ENCODE measurements at places on chromosomes 16 and 17.
A peak's percentile ranks its signal among the peaks of the same experiment; 100 is the strongest.

- no peak for DNase-seq
These were observed 1.8 kb downstream of the GGNBP2 start for GRCh38 chr17:36546418-36547093.

DNA sequence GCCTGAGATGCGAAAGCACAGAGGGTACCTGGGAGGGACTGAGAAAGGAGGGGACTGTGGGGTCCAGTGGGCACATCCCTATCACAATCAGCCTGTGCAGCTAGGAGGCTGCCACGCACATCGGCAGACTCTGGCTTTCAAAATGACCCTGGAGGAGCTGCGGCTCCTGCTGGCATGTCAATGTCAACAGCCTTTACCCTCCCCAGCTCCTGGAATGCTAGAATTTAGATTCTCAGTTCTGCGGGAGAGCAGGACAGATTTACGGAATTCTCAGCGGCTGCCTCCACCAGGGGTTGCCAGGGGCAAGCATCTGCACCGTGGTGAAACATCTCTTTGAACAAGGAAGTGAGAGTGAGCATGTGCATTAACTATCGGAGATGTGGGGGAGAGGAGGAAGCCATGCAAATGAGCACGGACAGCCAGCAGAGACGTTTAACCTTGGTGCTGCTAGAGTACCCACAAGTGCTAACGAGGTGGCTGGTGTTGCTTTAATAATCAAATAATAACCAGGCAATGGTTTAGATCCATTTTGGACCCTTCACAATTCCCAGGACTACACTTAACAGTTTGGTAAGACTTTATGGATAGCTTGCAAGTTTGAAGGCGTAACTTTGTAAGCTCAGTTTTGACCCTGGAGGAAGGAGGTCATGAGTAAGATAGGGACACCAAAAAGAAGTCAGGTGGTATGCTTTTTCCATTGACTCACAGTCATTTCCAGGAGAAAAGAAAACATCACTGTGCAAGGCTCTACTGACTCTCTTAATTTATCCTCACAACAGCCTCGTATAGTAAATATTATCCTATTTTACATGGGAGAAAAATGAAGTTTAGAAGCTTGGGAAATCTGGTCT, 54.1 kb downstream of the XYLT1 start:
- DNase-seq: no peak

- DNase-seq: no peak
These were observed 8.2 kb upstream of the MMP2 start for GRCh38 chr16:55470533-55471371.

GRCh38 chr17:13415871-13416416, 185.8 kb downstream of the HS3ST3A1 start:
- peak; percentile 20 for DNase-seq

DNA sequence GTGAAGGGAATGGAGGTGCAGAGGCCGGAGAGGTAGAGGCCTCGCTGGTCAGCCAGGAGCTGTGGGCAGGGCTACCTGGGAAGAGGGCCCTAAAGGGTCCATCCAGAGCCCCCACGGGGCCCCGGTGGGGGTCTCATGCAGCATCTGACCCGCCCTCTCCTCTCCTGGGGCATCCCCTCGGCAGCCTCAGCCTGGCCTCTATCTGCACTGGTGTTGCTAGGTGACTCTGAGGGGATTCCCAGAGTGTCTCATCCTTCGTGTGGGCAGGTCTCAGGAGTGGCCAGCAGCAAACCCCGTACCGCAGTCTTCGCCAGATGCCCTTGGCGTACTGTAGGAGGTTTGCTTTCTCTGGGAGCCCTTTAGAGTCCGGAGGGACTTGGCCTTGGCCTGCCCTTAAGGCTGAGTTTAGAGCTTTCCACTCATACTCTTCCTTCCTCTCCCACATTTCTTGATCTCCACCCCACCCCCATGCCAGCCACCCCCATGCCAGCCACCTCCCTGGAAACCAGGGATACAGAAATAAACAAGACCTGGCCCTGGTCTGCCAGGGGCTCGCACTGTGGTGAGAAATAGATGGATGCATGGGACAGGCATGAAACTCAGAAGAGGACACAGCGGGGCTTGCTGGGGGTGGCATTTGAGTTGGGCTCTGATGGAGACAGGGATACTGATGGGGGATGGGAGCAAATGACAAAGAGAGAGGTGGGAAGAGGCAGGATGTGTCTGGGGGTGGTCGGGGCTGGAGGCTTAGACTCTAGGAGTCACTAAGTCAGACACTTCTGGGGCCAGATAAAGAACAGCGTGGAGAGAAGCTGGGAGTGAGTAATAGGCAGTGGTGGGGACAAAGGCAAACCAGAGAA, 9.9 kb downstream of the SLC5A10 start:
- no peak for DNase-seq

DNA sequence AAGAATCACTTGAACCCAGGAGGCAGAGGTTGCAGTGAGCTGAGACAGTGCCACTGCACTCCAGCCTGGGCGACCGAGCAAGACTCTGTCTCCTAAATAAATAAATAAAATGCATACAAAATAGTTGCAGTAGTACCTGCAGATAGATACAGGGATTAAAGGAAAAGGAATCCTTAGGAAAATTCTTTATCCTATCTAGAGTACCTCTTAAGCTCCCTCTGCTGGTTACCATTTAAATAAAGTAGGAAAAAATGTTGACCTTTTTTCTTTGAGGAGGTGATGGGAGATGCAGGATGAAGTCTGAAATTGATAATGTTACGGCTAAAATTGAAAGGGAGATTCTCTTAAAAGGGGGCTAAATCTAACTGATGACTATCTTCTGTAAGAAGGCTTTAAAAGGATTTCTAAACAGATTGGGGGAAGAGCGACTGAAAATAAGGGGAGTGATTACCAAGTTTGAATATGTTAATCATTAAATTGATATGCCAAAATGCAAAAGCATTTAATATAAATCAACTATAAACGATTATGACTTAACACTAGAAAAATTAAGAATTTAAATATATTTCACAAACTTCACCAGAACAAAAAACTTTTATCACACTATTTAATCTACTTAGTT, 29.4 kb downstream of the C16orf87 start:
- DNase-seq: no peak

DNA sequence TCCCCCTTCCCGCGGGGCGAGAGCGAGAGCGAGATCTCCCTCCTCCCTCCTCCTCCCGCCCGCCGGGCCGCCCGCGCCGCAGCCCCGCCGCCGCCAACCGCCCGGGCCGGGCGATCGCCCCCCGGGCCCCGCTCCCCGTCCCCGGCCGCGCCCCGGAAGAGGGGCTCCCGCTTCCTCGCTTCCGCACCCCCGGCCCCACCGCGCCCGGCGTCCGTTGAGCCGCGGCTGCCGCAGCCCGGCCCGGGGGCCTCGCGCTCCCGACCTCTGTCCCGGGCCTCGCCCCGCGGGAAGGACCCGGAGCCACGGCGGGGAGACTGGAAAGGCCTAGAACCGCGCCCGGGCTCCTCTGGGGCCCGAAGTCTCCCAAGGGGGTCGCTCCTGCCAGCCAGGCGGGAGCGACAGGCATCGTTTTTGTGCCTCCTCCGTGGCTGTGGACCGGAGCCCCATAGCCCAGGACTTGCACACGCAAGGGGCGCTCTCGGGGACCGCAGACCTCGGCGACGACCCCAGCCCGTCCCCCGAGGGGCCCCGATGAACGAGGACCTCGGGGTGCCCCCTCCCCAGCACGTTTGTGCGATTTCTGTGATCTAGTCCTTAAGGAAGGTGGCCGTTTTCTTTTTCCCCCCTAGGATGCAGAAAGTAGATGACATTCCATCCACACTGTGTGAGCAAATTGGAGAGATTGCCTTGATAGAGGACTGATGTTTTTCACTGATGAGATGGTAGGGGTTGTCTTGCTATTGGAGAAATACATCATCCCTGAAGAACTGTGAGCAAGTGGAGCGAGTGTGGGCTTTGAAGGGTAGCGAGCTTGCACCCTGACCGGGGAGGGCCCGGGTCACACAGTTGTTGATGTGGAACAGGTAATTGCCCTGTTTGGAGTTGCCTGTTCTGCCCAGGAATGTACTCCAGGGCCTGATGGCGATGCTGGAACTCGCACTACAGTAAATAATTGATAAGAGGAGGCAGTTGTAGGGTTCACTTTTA, 611 bp downstream of the BANP start:
- DNase-seq: no peak

DNA sequence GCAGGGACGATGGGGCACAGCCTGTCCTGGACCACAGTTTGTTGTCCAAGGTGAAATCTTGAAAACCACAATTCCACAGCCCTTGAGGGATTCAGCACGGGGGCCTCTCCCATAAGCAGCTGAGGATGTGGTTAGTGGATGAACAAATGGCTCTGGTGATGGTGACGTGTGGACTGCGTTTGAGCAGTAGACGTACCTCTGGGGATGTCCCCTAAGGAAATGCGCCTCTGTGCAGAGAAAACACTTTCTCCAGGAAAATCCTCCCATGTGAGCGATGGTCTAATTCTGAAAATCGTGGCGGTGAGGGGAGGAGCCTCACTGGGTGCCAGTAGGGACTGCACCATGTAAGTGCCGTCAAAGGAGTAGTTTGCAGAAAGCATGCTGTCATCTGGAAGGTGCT, 2.7 kb upstream of the SEPTIN12 start:
- DNase-seq: no peak

DNA sequence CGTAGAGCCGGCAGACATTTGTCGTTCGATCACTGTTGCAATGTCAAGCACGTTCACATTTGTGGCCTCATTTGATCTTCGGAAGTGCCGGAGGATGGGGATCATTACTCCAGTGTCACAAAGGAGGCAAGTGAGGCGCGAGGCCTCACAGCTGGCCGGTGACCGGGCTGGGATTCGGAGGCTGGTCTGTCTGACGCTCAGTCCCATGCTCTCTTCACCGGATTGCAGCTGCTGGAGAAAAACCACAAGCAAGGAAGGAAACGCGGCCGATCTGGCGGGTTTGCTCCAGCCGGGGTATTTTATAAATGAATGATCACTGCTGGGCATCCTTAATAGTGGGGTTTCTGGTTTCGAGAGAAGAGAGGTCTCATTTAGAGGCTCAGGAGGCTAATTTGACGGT, 127.8 kb downstream of the OR1D5 start:
- DNase-seq: no peak

GRCh38 chr16:3752984-3753383, 35.7 kb upstream of the TRAP1 start:
- DNase-seq: no peak

GRCh38 chr16:9102379-9102778, 10.9 kb downstream of the HAPSTR1 start:
- DNase-seq: no peak

DNA sequence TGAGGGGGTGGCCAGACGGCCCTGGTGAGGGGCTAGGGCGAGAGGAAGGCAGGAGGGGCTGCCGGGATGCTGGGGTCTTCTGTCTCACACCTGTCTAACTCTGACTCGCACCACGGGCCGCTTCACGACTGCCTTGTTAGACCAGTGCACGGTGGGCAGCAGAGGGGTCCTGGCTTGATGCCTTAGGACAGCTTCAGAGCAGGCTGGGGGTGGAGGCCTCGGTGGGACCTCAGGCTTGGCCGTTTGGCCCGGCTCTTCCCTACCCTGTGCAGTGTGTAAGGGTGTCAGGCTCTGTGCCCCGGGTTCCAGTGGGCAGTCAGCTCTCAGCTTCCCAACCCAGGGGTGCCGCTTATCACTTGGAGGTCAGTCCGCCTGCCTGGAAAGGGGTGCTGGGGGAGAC, 100.7 kb downstream of the OR1D5 start:
- no peak for DNase-seq

DNA sequence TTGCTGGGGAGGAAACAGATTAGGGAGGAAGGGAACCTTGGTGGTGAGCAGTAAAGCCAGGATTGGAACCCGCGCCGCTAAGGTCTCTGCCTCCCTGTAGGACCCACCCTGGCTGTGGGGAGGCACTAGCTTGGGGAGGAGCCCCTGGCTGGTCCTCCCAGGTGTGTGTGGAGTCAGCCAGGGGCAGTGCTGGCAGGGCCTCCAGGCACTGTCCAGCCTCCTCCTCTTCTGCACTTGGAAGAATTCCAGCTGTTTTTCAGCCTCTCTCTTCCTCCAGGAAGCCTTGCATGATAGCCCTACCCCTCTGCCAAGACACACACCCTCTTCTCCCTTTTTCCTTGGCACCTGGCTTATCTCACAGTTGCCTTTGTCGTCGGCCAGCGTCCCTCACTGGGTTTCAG, 34.8 kb downstream of the TMEM235 start:
- no peak for DNase-seq

Data from HS-27A (cell line).